H1 (cell line): ENCODE measurements at places on chromosomes 7 and 10. TPM values are rescaled to one million over a fixed set of nuclear protein-coding genes. Genes with fewer than 3 reads are reported as not detected.

GRCh38 chr7:106016331-106016730 is 53.3 kb downstream of the CDHR3 start:
- H3K27ac ChIP-seq: no peak overlapping the region
- no peaks in the 10 kb centered on the region for H3K27me3 ChIP-seq
- H3K4me3 ChIP-seq: no peak overlapping the region
- peaks cover 16% of the 10 kb centered on the region for H3K4me1 ChIP-seq

DNA sequence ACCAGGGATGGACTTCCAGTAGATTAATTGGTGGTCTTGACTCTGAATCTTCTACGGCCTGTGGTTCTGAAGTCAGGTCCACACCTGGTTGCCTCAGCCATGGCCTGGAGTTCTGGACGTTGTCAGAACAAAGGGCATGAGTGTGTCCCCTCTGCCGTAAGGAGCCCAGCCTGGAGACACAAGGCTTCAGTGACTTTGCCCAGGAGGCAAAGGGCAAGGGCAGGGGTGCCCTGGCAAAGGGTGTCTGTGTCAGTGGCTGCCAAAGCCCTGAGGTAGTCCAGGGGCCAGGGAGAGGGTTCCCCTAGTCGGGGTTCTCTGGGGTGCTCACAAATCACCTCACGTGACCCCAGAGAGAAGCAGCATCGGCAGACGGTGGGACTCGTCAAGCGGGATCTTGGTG is 273.2 kb upstream of the ZNF32 start:
- H3K27me3 ChIP-seq: no peaks in the 10 kb centered on the region
- H3K36me3 ChIP-seq: no peaks in the 10 kb centered on the region
- no peak for DNase-seq
- H3K27ac ChIP-seq: no peak overlapping the region
- no peaks in the 10 kb centered on the region for H3K4me1 ChIP-seq

GRCh38 chr10:28778524-28778923 is 101.2 kb downstream of the BAMBI start:
- no peak for DNase-seq
- H3K27ac ChIP-seq: no peak overlapping the region
- H3K36me3 ChIP-seq: no peaks in the 10 kb centered on the region
- H3K27me3 ChIP-seq: no peaks in the 10 kb centered on the region
- H3K4me1 ChIP-seq: no peaks in the 10 kb centered on the region

GRCh38 chr7:137942484-137943115 is 59.3 kb downstream of the CREB3L2 start:
- H3K4me3 ChIP-seq: no peak overlapping the region
- no peak for DNase-seq
- no peaks in the 10 kb centered on the region for H3K27me3 ChIP-seq
- H3K27ac ChIP-seq: no peak overlapping the region
- peaks cover 9% of the 10 kb centered on the region for H3K4me1 ChIP-seq

DNA sequence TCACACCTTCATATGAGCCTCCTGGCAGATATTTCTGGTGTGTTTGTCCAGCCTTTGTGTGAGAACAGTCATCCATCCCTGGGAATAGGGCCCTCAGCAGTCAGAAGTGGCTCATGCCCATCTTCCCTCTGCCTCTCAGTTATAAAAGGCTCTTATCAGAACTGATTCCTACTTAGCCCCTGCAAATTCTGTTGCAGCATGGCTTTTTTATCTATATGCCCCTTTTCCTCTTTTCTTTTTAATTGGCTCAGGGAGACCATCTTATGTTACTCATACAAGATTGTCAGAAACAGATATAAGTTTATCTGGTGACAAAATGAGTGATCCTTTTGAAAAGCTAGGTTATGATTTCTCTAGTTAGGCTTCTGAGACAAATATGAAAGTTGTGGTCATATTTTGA is 194.1 kb downstream of the CREB5 start:
- H3K27me3 ChIP-seq: no peaks in the 10 kb centered on the region
- no peak for DNase-seq
- H3K4me3 ChIP-seq: no peak overlapping the region
- H3K27ac ChIP-seq: no peak overlapping the region

DNA sequence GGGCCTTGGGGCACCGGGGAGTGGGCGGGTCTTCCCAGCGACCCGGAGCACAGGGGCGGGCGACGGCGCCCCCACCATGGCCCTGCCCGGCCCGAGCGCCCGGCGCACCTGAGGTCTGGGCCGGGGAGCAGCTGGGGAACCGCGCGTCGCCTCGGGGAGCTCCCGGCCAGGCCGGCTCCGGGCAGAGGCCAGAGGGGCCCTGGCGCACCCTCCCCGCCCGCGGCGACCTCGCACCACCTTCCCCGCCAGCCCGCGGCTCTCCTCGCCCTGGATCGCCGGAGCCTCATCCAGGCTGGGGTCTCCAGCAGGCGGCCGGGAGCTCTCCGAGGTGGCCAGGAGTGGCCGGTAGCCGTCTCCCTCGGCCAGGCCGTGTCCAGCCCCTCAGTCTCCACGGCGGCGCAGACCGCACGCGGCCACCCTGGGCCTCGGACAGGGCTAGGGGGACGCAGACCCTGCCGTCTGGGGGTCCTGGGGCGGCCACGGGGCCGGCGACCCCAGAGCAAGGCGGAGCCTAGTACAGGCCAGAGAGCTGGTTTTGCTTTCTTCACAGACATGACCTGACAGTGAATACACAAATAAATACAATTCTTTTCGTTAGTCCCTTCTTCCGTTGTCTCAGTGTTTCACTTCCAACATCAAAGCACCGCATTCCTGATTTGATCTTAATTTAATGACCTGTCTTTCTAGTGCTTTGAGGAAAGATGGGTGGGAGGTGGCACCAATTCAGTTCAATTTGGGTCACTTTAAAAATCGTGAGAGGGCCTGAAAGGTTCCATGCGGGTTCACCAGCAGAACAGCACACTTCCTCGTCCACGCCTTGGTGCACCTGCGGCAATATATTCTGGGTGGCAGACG is 356.9 kb downstream of the DNAJB6 start:
- no peaks in the 10 kb centered on the region for H3K36me3 ChIP-seq
- no peak for DNase-seq
- H3K27me3 ChIP-seq: peaks cover 50% of the 10 kb centered on the region
- H3K4me3 ChIP-seq: peak overlapping the region; percentile 19
- H3K4me1 ChIP-seq: peaks cover 16% of the 10 kb centered on the region
- no peak overlapping the region for H3K27ac ChIP-seq

DNA sequence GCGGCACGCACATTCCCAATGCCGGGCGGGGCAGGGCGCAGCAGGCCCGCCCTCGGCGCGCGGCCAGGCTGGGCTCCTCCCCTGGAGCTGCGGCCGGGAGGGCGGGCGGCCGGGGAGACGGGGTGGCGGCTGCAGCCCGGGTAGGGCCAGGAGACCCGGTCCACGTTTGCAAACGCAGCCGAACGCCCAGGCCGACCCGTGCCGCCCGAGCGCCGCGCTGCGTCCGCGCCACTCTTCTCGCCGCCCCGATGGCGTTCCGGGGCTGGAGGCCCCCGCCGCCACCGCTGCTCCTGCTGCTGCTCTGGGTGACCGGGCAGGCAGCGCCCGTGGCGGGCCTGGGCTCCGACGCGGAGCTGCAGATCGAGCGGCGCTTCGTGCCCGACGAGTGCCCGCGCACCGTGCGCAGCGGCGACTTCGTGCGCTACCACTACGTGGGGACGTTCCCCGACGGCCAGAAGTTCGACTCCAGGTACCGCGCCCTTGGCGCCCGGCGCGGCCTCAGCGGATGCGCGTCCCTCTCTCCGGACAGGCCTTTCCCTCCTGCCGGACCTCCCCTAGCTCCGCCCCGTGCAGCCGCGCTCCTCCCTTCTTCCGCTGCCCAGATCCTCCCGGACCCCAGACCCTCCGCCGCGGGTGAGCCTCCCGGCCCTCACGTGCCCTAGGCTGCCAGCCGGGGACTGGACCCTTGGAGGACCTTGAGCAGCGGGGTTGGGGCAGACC is at the start of gene FKBP9:
TSS of gene FKBP9 (plus strand) at position 115 of the 720 bp plus-strand sequence. CDS start at position 249, 134 bp downstream.
- no peak for DNase-seq
- H3K27me3 ChIP-seq: peaks cover 19% of the 10 kb centered on the region
- H3K4me3 ChIP-seq: peak within 1 kb of the TSS; percentile 62
- H3K36me3 ChIP-seq: no peaks in the 10 kb centered on the region
- H3K27ac ChIP-seq: no peak within 1 kb of the TSS

DNA sequence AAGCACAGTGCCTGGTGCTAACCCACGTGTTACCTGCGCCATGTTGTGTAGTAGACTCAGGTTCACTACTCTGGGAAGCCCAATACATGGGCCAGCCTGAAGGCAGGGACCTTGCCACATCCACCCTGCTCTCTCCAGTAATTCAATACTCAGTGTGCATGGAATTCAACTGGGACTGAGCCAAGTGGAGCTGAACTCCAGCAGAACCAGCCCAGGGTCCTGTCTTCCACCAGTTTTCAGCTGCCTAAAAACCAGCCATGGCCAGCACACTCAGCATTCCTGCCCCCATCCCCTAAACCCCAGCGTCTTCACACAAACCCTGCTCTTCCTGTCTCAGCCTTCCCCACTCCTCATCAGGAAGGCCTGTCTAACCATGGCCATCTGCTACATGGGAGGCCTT is 15.4 kb downstream of the FGF8 start:
- no peaks in the 10 kb centered on the region for H3K4me1 ChIP-seq
- no peaks in the 10 kb centered on the region for H3K36me3 ChIP-seq
- H3K27me3 ChIP-seq: peaks cover 5% of the 10 kb centered on the region; the same call in 1 of the 2 replicates
- no peak overlapping the region for H3K4me3 ChIP-seq

GRCh38 chr10:90432866-90433265 is 425.0 kb downstream of the HTR7 start:
- H3K4me3 ChIP-seq: no peak overlapping the region
- DNase-seq: no peak
- no peaks in the 10 kb centered on the region for H3K27me3 ChIP-seq
- no peaks in the 10 kb centered on the region for H3K36me3 ChIP-seq
- H3K4me1 ChIP-seq: no peaks in the 10 kb centered on the region
- H3K27ac ChIP-seq: no peak overlapping the region

GRCh38 chr7:17041324-17041723 is 159.5 kb upstream of the AGR3 start:
- no peaks in the 10 kb centered on the region for H3K4me1 ChIP-seq
- no peaks in the 10 kb centered on the region for H3K27me3 ChIP-seq
- no peak overlapping the region for H3K4me3 ChIP-seq
- no peaks in the 10 kb centered on the region for H3K36me3 ChIP-seq

DNA sequence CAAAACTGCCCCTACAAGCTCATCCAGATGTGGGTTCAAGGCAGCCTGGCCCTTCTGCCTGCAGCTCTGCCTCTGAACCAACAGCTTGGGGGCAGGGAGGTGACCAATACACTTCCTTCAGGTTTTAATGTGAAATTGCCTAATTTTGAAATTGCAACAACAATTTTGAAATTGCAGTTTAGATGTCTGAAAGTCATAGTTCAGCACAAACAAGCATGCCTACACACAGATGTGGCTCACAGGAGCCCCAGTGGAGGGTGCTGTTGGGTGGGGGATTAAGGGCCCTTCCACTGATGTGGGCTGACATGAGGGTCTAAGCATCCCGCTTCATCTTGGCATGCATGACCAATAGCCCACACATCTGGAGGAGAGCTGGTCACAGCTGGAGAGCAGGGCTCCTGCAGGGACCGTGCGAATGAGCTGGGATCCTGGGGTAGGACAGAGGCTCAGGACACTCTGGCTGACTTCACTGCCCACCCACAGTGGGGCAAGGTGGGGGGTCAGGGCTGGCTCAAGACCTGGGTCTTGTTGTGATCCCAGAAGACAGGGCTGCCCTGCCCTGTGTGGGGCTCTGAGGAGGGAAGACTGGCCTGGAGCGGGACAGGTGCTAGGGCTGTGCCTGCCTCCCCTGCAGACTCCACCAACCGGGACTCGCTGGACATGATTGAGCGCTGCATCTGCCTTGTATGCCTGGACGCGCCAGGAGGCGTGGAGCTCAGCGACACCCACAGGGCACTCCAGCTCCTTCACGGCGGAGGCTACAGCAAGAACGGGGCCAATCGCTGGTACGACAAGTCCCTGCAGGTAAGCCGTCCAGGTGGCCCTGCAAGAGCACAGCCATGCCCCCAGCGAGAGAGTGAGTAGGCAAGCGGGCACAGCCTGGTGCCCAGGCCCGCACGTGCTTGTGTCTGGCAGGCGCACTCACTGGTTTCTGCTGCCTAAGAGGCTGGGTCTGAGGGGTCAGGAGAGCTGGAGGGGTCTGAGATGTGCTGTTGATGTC is 32.3 kb downstream of the CHAT start:
- no peaks in the 10 kb centered on the region for H3K36me3 ChIP-seq
- H3K27me3 ChIP-seq: no peaks in the 10 kb centered on the region; the same call in 1 of the 2 replicates
- H3K27ac ChIP-seq: no peak overlapping the region
- H3K4me1 ChIP-seq: 0 out of 2 replicates have a peak, but pooled peaks cover 3% of the 10 kb centered on the region
- H3K4me3 ChIP-seq: no peak overlapping the region

DNA sequence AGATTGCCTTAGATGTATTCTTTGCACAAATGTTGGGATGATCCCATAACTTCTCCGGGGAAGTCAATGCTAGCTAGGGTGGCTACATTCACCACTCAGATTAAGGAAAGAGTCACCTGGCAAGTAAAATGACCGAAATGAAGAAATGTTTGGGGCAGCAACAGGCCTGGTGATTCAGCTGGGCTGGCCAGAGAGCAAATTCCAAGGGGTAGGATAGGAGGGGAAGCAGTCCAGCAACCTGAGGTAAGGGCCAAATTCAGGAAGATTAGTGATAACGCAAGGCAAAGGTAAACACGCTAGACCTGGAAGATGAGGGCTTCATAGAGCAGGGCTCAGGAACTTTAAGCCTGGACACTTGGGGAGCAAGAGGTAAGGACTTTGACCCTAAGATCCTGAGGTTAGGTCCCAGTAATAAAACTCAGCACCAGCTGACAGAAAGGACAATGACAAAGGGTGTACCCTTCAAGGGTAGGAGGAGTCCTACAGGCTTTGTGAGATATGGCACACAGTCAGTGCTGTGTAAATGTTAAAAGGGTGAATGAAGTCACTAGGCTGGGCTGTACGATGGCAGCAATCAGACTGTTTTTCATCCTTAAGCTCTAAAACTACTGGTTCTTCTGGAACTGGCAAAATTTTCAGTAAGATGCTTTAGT is 22.7 kb upstream of the SMNDC1 start:
- no peak overlapping the region for H3K27ac ChIP-seq
- no peak overlapping the region for H3K4me3 ChIP-seq
- H3K27me3 ChIP-seq: no peaks in the 10 kb centered on the region
- H3K36me3 ChIP-seq: no peaks in the 10 kb centered on the region
- no peak for DNase-seq
- H3K4me1 ChIP-seq: no peaks in the 10 kb centered on the region

Gene BHLHA15
- 2.7 and 3.5 TPM in 2 replicates for total RNA-seq

Gene DRGX
- total RNA-seq: not detected in 2 replicates

Gene IGF2BP3
- 190 and 193 TPM in 2 replicates for total RNA-seq

Gene ARHGEF35
- total RNA-seq: 11.8 and 14.2 TPM in 2 replicates

Gene NUDT5
- total RNA-seq: 127 and 134 TPM in 2 replicates

Gene AOC1
- total RNA-seq: 0.15 and 0.48 TPM in 2 replicates
